GM23248 (cell line): ENCODE measurements at places on chromosomes 2 and 18.

GRCh38 chr18:41324020-41324791 lies 630.8 kb upstream of the PIK3C3 start:
- DNase-seq, result peak; percentile 29

GRCh38 chr18:73679941-73680712 lies 467.5 kb downstream of the FBXO15 start:
- DNase-seq, result no peak

GRCh38 chr18:59386909-59387686 lies 28.0 kb upstream of the LMAN1 start:
- DNase-seq, result no peak

- DNase-seq, result peak; percentile 48
Measured at GRCh38 chr2:11582862-11583752, 49.3 kb downstream of the GREB1 start.

DNA sequence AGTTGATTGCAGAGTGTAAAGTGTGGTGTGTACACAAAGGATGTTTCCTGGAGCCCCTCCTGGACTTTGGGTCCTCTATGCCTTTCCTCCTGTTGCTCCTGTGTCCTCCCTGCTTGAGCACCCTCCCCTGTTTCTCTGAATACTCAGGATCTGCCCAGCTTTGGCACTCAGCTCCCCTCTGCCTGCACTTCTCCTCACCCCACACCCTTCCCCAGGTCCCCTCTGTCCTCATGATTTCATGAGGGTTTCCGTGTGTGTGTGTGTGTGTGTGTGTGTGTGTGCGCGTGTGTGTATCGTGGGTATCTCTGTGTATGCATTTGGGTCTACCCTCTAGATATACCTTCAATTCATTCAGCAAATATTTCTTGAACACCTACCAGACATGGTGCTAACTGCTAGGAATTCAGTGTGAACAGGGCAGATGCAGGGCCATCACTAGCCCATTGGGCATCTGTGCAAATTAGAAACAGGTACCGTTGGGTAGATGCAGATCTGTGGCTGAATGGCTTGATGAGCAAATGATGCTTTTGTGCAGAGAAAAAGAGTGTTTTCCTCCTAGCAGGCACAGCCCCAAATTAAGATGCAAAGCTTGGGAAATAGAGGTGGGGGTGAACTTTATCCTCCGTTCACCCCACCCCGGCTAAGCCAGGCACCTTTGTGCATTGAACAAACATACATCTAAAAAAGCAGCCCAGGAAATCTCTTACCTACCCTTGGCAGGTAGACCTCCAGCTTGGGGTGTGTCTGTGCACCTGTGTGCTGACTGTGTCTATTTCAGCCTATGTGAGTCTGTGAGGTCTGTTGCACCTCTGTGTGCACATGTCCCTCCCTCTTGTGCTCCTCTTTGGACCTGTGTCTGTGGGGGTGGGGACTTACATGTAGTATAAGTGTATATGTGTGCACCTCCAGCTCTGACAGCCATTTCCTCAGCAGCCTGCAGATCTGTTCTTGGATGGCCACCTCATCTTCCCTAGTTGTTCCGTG lies 60.0 kb upstream of the EPAS1 start:
- DNase-seq, result no peak
